ENCODE measurements at places on chromosomes 12 and 14.

DNA sequence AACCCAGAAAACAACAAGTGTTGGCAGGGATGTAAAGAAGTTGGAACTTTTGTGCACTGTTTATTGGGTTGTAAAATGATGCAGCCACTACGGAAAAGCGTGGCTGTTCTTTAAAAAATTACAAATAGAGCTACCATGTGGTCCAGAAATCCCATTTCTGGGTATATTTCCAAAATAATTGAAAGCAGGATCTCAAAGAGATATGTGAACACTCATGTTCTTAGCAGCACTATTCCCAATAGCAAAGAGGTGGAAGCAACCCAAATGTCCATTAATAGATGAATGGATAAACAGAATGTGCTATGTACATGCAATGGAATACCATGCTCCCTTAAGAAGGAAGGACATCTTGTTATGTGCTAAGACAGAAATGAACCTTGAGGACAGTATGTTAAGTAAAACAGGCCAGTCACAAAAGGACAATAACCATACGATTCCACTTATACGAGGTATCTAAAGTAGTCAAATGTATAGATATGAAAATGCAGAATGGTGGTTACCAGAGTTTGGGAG lies 249.5 kb downstream of the PHLDA1 start:
- no peak for DNase-seq

DNA sequence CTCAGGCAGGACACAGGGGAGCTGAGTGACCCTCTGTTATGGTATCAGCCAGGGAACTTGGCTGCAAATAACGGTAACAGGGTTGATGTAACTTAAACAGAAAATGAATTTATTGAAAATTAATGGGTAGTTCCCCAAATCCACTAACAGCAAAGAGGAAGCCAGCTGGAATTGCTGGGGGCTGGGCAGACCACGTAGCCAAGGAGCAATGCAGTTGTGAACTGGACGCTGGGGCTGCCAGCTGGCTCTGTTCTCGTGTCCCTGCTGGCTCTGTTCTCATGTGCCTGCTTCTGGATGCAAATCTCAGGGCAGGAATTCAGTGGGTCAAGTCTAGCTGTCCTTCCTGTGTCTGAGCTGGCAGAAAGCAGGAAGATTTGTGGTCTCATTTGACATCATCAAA lies 1383.3 kb upstream of the TMEM132C start:
- no peak for DNase-seq

DNA sequence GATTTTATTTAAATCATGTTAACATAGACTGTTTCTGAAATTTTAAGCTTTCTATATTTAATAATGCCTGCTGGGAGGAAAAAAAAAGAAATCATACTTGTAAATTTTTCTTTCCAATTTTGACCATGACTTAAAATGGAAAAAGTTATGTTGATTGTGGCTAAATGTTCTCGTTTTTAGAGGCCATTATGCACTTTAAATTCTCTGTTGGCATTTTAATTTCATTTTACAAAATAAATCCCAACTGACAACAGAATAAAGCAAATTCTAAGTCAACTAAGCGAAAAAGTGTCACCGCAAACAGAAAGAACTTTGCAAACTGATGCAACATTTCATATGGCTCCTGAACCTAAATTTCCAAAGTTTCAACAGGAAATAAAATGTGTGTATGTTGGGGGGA lies 74.8 kb upstream of the G2E3 start:
- no peak for DNase-seq

- DNase-seq: no peak
Observed at GRCh38 chr14:61486930-61487495, 165.6 kb downstream of the PRKCH start.

DNA sequence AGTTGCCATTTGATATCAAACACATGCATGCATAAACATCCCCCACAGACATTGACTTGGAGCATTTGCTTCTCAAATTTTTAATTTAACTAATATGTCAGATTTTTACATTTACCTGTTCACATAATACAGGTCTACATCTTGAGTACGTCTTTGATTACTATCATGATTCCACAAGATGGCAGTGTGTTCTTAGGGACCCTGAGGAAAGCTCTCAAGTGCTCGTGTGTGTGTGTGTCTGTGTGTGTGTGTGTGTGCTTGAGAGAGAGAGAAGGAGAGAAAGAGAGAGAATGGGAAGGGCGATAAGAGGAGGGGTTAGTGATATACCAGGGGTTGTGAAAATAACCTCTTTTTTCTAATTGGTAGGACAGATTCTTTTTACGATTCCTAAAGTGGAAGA lies 167.1 kb upstream of the OR4E1 start:
- DNase-seq: no peak

GRCh38 chr14:98498019-98498885 lies 773.7 kb downstream of the BCL11B start:
- no peak for DNase-seq

GRCh38 chr14:77151245-77151644 lies 9.7 kb upstream of the ZDHHC22 start:
- peak; percentile 52 for DNase-seq

DNA sequence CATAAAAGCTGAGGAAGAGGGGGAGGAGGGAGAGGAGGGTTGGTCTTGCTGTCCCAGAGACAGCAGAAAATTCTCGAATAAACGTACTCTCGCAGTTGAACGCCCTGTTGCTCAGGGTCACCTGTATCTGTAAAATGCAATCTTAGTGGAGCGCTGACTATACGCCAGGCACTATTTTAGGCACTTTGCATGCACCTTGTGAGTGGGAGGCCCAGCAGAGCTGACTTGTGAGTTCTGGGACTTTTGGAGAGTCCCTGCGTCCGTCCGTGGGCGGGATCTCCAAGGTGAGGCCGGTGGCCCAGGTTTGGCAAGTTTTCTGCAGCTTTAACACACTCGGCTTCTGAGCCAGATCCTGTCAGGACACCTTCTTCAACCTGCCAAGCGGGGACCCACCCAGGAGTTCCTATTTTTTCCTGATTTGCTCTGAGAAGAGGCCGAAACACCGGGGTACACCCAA lies 32.5 kb upstream of the PLEKHG6 start:
- DNase-seq: no peak

DNA sequence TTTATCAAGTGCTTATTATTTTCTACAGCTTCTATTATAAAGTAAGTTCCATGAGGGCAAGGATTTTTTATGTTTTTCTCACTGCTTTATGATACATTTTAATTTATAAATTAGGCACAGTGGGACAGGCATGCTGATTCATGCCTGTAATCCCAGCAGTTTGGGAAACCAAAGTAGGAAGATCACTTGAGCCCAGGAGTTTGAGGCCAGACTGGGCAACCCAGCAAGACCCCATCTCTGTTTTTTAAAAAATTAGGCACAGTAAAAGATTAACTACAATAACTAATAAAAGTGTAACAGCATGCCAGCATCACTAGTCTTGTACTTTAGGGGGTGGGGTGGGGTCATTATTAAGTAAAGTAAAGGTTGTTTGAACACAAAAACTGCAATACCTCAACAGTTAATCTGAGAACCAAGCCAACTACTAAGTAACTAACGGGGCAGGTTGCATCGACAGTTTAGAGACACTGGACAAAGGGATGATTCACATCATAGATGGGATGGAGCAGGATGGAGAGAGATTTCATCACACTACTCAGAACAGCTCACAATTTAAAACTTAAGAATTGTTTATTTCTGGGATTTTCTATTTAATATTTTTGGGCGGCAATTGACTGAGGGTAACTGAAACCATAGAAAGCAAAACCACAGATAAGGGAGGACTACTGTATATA lies 119.5 kb downstream of the PLEKHA5 start:
- no peak for DNase-seq

DNA sequence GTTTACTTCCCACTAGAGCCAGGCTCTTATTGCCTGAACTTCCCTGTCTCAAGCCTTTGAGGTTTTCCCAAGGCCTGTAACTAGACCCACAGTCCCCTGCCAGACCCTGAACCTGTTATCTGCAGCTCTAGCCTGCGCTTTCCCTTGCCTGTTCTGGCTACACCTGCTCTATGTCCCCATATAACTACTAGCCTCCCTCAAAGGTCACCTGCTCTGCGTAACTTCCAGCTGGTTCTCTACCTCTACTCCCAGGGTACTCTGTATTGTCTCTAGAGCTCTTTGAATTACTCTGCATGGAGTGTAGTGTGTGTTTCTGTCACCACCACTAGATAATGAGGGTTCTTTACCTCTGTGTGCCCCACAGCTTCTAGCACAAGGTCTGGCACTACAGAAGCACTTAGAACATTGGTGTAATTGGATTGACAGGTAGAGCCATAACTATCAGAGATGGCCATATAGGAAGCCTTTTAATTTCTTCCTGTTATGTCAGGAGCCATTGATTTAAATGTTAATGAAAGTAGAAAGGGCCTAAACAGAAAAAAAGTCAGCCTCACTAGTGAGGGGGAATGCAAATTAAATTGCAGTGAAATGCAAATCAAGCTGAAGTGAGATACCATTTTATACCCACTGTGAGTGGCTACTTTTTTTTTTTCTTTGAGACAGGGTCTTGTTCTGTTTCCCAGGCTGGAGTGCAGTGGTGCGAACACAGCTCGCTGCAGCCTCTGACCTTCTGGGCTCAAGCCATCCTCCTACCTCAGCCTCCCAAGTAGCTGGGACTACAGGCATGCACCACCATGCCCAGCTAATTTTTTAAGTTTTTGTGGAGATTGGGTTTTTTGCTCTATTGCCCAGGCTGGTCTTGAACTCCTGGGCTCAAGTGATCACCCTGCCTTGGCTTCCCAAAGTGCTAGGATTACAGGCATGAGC lies 47.8 kb downstream of the EID3 start:
- DNase-seq: no peak

- DNase-seq: no peak
Observed at GRCh38 chr12:103114296-103115055, 157.0 kb downstream of the ASCL1 start.

DNA sequence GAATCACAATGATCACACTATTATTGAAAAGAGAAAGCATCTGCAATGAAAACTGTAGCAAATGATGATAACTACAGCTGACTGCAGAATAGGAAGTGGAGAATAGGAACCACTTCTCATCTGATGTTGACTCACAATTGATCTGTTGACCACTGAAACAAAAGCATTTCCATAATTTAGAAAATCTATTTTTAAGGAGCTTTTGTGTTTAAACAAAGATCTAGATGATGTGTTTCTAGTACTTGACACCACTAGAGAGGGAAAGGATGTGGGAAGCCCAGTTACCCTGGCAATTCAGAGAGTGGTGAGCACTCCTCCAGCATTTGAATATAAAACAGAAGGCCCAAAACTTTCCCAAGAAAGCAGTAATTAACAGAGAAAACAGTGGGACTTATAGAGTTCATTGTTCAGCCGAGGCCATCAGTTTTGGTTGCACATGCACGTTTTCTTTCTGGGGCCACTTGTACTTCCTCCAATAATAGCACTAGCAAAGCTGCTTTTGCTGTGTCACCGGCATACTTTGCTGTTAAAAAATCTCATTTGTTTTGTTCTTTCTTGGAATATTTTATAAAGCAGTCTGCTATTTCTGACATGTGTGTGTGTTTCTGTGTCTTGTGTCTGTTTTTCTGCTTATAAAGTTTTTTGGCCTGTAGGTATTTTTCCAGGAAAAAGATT lies 76.1 kb upstream of the HECTD1 start:
- DNase-seq: no peak

All from HTR-8/SVneo (cell line).